ENCODE measurements at places on chromosomes 13 and 19.

DNA sequence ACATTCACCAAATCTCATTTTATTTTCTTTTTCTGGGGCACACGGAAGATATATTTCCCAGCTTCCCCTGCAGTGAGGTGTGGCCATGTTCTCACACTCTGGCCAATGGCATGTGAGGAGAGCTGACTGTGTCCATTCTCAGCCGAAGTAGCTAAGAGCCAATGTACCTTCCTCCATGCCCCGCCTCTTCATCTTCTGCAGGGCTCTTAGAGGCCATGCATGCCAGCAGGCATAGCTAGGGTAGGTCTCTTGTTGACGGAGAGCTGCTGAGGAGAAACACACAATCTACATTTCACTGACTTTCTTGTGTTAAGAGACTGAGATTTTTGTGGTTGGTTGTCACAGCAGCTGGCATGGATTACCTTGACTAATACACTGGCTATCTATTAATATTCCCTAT lies 9.8 kb upstream of the MICU2 start:
- no peak for DNase-seq

DNA sequence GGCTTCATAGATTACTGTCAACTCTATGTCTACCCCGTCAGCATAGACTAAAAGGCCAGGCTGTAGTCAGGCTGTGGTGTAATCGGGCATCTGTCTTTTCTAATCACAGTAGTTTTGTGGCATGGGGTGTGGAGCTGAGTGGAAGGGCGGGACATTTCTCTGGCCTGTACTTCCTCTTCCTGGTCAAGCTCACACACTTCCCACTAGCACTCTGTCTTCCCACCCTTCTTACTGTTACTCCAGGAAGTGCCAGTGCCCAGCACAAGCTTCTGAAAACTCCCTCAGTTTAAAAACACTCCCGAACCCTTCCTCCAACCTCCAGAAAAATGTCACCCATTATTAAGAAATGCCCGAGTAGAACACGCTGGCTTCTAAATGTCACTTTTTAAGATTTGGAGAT lies 229.8 kb downstream of the KLF5 start:
- DNase-seq = no peak

DNA sequence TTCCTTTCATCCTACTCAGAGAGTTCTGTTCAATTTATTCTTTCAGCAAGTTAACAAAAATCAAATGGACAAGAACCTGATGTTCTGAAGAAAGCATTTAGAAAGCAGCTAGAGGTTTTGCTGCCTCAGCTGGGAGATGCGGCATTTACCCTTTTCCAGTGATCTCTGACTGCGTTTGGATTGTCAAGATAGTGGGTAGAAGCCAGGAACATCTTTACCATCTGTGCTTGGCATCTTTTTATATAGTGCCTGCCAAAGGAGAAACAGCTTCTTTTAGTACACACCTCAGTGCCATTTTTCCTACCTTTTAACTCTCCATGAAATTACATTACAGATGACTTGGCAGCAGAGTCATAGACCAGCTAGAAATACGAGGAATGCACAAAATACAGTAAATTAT lies 680.8 kb downstream of the SLITRK1 start:
- no peak for DNase-seq

- DNase-seq = no peak
Observed at GRCh38 chr13:36859259-36859658, 40.2 kb downstream of the RFXAP start.

DNA sequence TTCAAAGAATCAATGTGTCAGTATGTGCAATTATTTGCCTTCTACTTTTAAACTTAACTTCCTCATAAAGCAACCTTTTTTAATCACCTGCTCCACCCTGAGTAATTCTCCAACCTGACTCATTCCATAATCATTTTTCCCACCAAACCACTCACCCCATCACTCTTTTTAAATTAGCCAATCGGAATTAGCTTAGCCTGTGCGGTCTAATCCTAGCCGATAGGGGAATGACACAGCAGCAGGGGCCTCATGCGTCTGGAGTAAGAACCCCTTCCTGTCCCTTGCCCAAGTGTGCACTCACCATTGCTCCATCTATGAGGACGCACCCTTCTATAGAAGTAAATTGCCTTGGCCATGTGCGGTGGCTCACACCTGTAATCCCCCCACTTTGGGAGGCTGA lies 27.4 kb upstream of the ZNF83 start:
- no peak for DNase-seq

GRCh38 chr19:1429750-1430149 lies 8.4 kb upstream of the RPS15 start:
- DNase-seq = no peak

- DNase-seq = no peak
Observed at GRCh38 chr19:11451871-11452619, 16.6 kb downstream of the PRKCSH start.

DNA sequence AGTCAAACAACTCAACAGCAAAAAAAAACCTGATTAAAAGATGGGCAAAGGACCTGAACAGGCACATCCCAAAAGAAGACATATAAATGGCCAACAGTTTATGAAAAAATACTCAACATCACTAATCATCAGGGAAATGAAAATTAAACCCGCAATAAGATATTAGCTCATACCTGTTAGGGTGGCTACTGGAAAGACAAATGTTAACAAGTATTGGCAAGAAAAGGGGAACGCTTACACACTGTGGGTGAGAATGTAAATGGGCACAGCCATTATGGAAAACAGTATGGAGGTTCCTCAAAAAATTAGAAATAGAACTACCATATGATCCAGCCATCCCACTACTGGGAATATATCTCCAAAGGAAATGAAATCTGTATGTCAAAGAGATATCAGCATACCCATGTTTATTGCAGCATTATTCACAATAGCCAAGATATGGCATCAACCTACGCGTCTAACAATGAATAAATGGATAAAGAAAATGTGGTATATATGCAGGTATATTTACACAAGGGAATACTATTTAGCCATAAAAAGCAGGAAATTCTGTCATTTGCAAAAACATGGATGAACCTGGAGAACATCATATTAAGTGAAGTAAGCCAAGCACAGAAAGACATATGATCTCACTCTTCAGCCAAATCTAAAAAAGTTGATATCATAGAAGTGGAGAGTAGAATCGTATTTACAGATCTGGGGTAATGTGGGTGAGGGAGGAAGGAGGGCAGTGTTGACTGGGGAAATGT lies 2.3 kb downstream of the ZNF780A start:
- no peak for DNase-seq

GRCh38 chr19:35144259-35144599 lies 1.2 kb downstream of the FXYD7 start:
- DNase-seq = no peak

DNA sequence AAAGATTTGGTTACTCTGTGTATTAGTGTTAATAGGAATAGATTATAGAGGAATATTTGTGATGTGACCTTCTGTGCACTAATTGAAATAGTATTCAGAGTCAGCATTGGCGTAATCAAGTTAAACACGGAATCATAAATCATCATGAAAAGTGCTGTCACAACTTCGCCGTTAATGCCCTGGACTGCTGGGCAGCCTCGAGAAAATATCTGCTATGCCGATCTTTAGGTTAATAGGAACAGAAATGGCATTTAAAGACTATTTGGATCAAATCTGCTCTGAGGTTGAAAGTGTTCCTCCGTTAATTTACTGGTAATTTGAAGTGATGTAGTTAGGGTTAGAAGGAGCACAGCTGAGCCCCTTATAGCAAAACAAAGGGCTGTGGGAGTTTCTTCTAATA lies 219.0 kb downstream of the MZT1 start:
- no peak for DNase-seq

GRCh38 chr13:100209857-100210825 lies 121.2 kb downstream of the PCCA start:
- no peak for DNase-seq

GRCh38 chr13:93847162-93847561 lies 620.6 kb downstream of the GPC6 start:
- no peak for DNase-seq

DNA sequence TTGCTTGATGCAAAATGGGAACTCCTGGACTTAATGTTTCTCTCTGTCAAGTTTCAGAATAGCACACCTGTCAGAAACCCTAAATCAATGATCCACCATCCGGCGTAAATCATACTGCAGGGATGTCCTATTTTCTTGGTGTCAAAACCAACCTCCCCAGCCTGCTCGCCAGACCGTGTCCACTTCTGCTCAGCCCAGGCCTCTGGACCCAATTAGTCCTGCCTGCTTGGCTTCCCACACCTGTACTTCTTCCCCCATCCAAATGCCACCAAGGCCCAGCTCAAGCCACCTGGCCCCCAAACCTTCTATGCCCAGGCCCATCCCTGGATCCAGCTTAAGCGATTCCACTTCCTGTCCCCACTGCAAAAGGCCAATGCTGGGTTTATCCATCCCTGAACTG lies 25.1 kb upstream of the PEPD start:
- DNase-seq = no peak

DNA sequence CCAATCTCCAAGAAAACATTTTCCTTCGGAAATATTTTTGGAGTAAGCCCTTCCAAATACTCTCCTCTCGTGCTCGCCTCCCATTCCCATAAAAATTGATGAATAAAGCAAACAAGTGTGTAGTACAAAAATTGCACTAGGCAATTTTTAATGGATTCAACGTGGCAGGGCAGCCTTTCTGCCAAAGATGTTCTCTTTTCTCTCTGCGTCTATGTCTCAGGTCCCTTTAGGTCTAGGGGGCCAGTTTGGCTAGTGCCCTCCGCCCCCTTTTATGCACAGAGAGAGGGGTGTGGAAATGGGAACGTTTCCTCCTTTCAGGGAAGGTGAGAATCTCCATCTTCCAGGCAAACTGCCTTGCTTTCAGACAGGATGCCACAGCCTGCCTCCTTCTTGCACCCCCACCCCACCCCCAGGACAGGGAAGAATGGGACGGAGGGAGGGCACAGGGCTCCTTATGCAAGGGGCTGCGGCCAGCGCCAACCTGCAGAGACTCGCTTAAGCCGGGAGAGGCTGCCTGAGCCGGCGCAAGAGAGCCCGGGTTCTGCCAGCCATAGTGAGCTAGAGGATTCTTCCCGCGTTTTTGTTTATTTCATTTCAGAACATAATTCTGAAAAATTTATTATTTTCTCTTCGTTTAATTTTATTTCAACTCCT lies 2.7 kb upstream of the ZIC2 start:
- DNase-seq = no peak

GRCh38 chr13:40922437-40923040 lies 96.6 kb downstream of the ELF1 start:
- DNase-seq = no peak

GRCh38 chr13:34767778-34768177 lies 174.3 kb upstream of the NBEA start:
- no peak for DNase-seq

DNA sequence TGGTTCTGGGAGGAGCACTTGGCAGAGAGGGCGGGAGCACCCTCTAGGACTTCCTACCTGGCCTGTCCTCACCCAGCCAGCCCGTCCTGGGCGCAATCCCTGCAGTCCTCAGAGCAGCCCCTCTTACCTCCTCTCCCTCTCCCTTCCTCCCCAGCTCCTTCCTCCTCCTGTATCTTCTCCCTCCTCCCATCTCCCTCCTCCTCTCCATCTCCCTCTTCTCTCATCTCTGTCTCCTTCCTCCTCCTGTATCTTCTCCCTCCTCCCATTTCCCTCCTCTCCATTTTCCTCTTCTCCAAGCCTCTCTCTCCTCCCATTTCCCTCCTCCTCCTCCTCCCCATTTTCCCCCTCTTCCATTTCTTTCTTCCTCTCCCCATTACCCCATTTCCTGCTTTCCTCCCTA lies 89.8 kb downstream of the RYR1 start:
- no peak for DNase-seq

DNA sequence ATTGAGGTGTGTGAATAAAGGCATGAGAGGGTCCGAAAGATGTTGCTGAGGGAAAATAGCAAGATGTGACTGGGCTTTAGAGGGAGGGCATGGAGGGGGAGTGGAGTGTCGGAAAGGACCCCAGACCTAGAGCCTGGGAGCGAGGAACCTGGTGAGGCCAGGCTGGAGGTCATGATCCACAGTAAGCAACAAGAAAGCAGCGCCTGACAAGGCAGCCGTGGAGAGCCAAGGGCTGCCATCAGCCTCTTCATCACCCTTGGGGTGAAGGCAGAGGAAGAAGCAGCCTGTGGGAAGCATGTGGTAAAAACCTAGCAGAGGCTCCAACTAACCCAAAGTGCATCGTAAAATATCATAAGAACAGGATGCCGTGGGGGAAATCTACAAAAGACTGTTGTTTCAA lies 162.8 kb upstream of the SOX1 start:
- no peak for DNase-seq

DNA sequence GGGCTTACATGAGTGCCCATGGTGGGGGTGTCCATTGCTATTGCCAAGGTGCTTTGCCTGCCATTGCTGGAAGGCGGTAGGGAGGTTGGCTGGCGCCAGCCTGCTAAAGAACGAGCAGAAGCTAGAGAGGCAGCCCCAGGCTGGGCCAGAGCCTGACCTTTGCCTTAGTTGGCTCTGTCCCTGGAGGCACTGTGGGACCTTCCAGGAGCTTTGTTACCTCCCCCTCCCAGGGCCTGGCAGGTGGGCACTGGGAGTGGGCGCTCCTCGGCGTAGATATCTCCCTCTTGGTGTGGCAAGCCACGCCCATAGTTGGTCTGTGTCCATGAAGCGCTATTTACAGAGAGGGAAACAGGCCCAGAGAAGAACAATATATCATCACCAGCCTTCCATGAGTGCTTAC lies 2.3 kb upstream of the SLC25A42 start:
- DNase-seq = no peak

- DNase-seq = no peak
Observed at GRCh38 chr13:35769812-35770211, 293.3 kb upstream of the MAB21L1 start.

- no peak for DNase-seq
Observed at GRCh38 chr19:36182612-36183244, 30.5 kb upstream of the COX7A1 start.

DNA sequence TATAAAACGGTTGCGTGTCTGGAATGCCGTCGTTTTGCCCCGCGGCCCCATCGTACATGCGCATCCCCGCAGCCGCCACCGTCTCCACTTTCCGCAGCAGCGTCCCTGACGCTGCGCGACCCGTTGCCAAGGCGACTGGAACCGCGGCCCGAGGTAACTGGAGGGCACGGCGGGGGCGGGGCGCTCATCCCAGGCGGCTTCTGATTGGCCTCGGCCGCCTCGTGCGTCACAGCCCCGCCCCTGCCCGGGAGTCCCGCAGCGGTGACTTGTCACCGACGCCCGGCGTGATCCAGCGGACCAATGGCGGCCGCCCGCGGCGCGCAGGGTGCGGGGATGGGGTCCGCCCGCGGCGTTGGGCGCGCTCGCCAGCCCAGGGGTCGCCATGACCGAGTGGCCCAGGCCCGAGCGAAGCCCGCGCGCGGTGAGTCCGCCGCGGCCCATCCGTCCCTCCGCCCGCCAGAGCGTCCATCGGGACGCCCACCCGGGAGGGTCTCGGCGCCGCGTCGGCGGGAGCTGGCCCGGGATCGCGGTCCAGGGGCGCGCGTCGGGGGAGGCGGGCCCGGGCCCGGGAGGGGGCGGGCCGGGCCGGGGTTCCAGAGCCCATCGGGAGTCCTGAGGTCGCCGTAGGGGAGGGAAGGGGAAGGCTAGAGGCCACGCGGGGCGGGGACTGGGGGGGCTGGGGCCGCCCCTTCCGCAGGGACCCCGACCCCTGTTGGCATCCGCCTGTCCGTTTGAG lies at the start of gene ZSCAN1:
TSS of gene ZSCAN1 (plus strand) at position 285 of the 736 bp plus-strand sequence. CDS start 3,812 bp downstream, outside the sequence.
- no peak for DNase-seq
